Activated naive CD4-positive, alpha-beta T cell treated with anti-CD3 and anti-CD28 coated beads for 36 hours (primary cell): ENCODE measurements at places on chromosomes 5 and 9. TPM values are rescaled to one million over a fixed set of nuclear protein-coding genes. Genes with fewer than 3 reads are reported as not detected.

Gene COL15A1
- 0.02 TPM for total RNA-seq

Gene OR1J2
- not detected for total RNA-seq

Gene PCDHGA4
- total RNA-seq, result not detected

Gene BTNL8
- total RNA-seq, result not detected

- DNase-seq, result no peak
These were observed 9.1 kb upstream of the OR2S2 start for GRCh38 chr9:35967042-35967441.

DNA sequence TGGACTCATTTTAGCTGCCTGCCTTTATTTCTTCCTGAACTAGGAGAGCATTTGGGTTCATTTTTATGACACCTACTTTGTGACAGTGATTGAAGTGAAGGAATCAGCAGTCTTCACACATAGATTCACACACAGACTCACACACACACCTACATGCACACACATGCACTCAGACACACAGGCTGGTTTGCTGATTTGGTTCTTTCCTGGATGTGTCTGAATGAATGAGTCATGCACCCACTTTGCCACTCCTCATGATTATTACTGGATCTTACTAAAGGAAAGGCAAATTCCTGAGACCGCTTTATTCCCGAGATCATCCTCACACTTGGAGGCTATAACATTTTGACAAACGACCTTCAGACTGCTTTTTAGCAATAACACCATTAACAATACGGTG, 529.5 kb downstream of the AGTPBP1 start:
- DNase-seq, result no peak

DNA sequence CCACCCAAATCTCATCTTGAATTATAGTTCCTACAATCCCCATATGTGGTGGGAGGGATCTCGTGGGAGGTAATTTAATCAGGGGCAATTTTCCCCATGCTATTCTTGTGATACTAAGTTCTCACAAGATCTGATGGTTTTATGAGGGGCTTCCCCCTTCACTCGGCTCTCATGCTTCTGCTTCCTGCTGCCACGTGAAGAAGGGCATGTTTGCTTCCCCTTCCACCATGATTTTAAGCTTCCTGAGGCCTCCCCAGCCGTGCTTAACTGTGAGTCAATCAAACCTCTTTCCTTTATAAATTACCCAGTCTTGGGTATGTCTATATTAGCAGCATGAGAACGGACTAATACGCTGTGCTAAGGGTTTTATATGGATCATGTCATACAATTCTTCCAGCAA, 72.3 kb downstream of the TLE4 start:
- no peak for DNase-seq
